ENCODE measurements at places on chromosomes 2 and 18.

DNA sequence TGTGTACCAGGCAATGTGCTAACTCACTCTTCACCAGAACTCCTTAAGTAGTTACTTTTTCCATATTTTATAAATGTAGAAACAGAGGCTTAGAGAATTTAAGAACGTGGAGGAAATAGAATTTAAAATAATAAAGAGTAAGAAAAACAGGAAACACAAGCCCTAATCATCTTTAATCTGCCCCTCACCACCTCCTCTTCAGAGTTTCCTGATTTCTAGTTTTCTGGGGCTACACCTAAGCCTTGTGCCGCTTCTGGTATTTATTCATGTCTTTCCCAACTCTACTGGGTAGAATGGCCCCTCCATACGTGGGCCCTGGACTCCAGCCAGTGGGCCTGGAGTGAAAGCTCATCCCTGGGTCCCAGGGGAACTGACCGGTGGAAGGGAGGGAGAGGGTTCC is 85.4 kb downstream of the RTN4 start:
- no peak for DNase-seq

DNA sequence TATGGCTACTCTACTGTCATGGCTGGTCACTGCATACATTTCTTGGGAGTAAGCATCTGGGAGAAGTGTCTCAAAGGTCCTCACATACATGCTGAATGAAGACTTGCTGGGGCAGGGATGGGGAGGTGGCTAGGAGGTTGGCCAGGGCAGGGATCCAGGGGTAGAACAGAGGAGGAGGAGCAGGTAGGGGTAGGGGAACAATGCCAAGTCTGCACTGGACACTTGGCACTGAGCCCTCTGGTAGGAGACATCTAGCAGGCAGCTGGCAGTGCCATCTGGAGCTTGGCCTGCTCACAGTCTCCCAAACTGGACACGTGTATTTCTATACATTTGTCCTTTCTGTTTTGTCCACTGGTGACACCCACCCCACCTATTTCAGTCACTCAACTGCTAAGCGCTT is 62.7 kb upstream of the REV1 start:
- DNase-seq = no peak

DNA sequence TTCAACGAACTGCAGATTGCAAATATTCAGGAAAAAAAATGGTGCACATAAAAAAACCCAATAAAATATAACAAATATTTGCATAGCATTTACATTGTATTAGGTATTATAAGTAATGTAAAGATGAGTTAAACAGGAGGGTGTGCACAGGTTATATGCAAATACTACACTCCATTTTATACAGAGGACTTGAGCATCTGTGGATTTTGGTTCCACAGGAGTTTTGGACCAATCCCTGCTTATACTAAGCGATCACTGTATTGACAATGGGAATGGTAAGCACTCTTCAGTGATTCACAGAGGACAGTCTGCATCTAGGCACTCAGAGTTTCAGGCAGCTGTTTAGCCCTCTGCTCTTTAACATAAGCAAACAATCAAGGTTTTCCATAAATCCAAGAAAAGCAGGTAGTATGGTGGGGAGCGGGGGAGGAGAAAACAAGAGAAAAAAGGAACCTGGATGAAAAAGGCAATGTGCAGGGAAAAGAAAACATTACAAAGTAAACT is 206.0 kb upstream of the PARD3B start:
- no peak for DNase-seq

GRCh38 chr2:10704034-10704594 is 14.3 kb upstream of the NOL10 start:
- DNase-seq = no peak

GRCh38 chr2:223095207-223095606 is 43.2 kb downstream of the KCNE4 start:
- no peak for DNase-seq

DNA sequence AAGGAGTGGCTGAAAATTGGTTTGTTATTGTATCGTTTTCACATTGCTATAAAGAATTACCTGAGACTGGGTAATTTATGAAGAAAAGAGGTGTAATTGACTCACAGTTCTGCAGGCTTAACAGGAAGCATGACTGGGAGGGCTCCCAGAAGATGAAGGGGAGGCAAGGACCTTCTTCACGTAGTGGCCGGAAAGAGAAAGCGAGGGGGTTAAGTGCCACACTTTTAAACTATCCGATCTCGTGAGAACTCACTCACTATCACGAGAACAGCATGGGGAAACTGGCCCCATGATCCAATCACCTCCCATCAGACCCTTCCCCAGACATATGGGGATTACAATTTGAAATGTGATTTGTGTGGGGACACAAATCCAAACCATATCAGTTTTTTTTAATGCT is 81.6 kb downstream of the FBXO15 start:
- no peak for DNase-seq

GRCh38 chr2:85390941-85391669 is 19.1 kb downstream of the CAPG start:
- DNase-seq = peak; percentile 54

- no peak for DNase-seq
Observed at GRCh38 chr18:68839701-68840100, 41.8 kb downstream of the CCDC102B start.

- DNase-seq = no peak
Observed at GRCh38 chr18:70142001-70142400, 63.5 kb downstream of the RTTN start.

GRCh38 chr18:31801078-31801477 is 40.4 kb upstream of the SLC25A52 start:
- DNase-seq = no peak

- DNase-seq = no peak
Observed at GRCh38 chr2:23900541-23901322, 26.2 kb downstream of the ATAD2B start.

GRCh38 chr2:166067229-166067628 is 60.6 kb downstream of the SCN1A start:
- no peak for DNase-seq

GRCh38 chr18:54671291-54671881 is 80.3 kb downstream of the DYNAP start:
- no peak for DNase-seq

DNA sequence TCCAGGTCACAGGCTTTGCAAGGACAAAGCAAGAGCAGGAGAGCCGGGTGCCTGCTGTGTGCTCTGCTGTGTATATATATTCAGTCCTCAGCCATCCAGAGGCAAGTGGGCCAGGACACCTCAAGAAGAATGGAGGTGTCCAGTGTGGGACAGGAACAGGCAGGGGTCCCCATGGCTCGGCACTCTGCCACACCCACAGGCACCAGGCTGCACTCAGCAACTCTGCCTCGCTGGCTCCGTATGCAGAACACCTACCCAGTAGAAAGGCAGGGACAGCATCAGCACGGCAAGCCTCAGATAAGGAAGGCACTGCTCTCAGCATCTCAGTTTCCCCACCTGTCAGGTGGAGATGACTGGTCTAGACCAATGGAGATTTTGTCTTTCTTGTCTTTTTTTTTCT is 57.8 kb downstream of the DNMT3A start:
- DNase-seq = no peak

GRCh38 chr2:195498839-195499490 is 158.1 kb upstream of the SLC39A10 start:
- no peak for DNase-seq

DNA sequence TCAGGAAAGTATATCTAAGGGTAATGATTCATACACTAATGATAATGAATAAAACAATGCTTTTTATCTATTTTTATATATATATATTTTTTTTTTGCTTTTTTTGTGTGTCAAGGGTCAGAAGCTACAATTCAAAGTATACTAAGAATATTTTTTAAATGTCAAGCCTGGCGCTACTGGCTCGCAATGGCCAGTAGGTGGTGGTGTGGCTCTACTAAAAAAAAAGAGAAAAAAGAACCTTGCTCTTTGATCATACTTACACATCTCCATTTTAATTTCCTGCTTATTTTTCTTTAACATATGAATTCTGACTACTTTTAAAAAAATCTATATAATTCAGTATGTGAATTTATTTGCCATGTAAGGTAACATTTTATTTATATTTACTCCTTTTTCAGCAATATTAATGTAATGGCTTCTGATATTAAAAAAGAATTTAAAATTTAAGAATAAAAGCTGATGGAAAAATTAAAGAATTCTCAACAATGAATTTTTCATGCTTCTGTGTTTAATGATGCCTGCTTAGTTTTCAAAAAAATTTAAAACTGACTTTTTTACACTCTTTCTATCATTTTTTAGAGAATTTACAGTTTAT is 232.9 kb downstream of the GULP1 start:
- DNase-seq = no peak

GRCh38 chr18:10230072-10230471 is 224.4 kb upstream of the APCDD1 start:
- no peak for DNase-seq

DNA sequence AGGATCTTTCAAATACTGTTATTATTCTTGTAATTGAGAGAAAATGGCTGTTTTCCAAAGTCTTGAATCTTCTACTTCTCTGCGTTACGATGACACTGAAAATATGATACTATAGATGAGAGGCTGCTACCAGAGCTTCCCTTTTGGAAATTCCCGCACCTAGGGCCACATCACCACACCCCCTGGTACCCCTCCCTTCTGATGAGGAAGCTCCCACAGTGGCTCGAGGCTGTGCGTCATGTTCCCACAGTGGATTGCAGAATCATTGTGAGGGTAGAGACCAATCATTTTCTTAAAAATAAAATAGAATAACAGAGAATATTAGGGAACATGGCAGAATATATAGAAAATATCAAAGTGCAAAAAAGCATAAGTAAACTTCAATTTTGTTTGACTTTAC is 268.9 kb upstream of the SMIM21 start:
- DNase-seq = no peak

GRCh38 chr2:63872571-63873328 is 31.1 kb downstream of the UGP2 start:
- no peak for DNase-seq

- DNase-seq = no peak
Observed at GRCh38 chr2:193738892-193739291, 1544.2 kb upstream of the TMEFF2 start.

DNA sequence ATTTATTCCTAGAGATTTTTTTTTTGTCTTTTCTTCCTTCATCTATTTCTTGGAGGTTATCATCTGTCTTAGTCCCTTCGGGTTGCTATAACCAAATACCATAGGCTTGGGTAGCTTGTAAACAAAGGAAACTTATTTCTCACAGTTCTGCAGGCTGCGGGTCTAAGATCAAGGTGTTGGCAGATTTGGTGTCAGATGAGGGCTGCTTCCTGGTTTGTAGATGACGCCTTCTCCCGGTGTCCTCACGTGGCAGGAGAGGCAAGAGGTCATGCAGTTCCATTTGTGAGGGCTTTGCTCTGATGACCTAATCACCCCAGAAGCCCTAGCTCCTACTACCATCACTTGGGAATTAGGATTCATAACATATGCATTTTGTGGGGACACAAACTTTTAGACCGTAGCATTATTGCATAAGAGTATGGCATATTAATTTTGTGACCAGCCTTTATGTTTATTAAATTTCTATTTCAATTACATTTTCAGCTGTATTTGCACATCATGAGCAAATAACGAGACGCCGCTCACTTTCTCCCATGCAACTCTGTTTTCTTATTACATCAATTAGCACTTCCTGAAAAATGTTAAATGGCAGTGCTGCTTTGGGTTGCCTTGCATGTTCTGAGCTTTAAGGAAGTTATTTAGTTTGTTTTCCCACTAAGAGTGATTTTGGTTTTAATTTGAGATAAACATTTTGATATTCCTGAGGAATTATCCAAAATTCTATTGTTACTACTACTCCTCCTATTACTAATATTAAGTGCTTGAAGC is 246.4 kb upstream of the HDAC4 start:
- no peak for DNase-seq

DNA sequence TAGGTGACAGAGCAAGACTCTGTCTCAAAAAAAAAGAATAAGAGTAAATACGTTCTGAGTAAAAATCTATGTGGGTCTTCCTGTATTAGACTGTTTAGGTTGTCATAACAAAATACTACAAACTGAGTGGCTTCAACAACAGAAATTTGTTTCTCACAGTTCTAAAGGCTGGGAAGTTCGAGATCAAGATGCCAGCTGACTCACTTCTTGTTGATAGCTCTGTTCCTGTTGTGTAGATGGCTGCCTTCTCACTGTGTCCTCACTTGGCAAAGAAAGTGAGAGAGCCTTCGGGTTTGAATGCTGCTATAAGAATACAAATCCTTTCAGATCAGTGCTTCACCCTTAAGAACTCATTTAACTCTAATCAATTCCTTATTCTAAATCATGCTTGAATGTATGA is 430.0 kb upstream of the VWC2L start:
- DNase-seq = no peak

- DNase-seq = no peak
Observed at GRCh38 chr2:56676966-56677365, 493.2 kb downstream of the CCDC85A start.

GRCh38 chr18:45688113-45688512 is 35.9 kb upstream of the SLC14A1 start:
- no peak for DNase-seq

- no peak for DNase-seq
Observed at GRCh38 chr2:123546353-123546752, 478.7 kb upstream of the CNTNAP5 start.

DNA sequence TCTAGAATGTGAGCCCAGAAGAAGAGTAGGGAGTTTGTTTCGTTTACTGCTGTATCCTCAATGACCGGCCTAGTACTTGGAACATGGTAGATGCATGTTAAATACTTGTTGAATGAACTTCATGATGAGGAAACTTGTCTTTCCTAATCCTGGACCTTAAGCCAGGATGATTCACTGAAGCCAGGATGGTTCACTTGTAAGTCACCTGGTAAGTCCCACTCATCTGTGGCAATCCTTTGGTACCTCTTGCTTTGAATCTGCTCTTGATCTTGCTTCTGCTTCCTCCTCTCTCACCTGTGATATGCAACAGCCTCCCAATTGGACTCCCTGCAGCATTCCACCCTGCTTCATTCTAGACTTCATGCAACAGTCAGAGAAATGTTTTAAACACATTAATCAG is 43.6 kb downstream of the QPCT start:
- DNase-seq = no peak

- no peak for DNase-seq
Observed at GRCh38 chr2:229235131-229235914, 35.8 kb downstream of the PID1 start.

- no peak for DNase-seq
Observed at GRCh38 chr2:53877556-53877955, 17.8 kb upstream of the GPR75 start.

GRCh38 chr18:14085770-14086457 is 46.3 kb downstream of the ZNF519 start:
- DNase-seq = no peak

- no peak for DNase-seq
Observed at GRCh38 chr2:113698892-113699447, 57.5 kb downstream of the SLC35F5 start.

GRCh38 chr2:111017034-111017622 is 103.6 kb upstream of the BCL2L11 start:
- DNase-seq = no peak

- DNase-seq = no peak
Observed at GRCh38 chr2:68367953-68368653, 3.0 kb downstream of the PLEK start.
